ENCODE measurements at places on chromosomes 6 and 20.
A peak's percentile ranks its signal among the peaks of the same experiment; 100 is the strongest.

DNA sequence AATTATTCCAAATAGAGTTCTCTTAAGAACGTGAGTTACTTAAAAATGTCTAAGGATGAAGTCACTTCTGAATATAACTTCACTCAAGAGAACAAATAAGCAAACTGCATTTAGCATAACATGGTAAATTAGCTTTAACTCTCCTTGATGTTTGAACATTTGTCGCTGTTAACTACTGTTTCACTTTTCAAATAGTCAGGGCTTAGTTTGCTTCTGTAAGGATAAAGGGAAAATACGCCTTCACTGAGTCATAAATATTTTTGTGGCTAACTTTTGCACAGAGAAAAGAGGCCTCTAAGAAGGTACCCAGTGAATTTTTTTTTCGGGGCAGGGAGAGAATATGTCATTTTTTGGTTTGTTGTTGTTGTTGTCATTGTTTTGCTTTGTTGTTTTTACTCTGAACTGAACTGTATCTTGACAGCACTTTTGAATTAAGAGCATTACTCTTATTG, 8.1 kb downstream of the PTPN1 start:
- no peak for DNase-seq

DNA sequence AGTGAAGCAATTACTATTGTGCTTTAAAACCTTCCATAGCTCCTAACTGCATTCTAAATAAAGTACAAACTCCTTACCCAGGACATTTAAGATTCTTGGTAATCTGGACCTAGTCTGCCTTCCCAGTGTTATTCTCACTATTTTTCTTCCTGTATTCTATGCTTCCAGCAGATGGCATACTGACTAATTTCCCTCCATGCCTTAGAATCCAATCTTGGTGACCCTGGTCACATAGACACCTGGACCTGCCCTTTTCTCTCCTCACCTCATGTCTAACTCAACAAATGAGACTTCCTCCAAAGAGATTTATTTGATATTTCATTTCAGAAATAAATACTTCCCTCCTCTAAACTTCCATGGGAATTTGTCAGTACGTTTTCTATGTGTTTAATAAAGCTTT, 25.8 kb downstream of the ROS1 start:
- DNase-seq = no peak

DNA sequence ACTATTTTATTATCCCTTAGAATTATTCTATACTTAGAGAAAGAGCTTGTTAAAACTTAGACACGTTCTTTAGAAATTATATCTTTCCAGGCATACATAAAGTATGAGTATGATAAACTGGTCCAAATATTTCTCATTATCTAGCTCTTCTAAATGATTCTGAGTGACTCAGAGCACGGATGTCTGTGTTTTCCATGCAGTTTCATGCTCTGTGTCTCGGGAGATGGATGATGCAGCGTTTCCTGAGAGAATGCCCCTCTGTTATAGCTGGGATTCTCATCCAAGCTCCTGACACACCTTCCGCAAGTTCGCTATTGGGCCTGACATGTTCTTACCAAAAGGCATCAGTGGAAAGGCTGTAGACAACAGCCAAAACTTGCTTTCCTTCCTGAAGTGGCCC, 19.3 kb downstream of the SIRT5 start:
- DNase-seq = no peak

DNA sequence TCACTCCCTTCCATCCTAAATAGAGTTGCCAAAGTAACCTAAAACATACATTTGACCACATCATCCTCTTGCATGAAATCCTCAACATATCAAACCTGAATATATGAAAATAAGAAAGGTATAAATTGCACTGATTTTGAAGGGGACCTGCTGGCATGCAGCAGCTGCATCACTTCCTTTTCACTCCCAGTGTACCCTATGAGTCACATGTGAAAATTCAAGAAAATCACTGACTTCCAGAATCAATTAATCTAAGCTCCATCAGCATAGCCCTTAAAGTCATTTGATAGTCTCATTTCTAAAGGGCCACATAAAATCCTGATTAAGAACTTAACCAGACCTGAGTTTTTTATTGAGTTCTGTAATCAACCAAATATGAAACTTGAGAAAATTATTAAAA, 24.3 kb downstream of the SNX14 start:
- DNase-seq = no peak

DNA sequence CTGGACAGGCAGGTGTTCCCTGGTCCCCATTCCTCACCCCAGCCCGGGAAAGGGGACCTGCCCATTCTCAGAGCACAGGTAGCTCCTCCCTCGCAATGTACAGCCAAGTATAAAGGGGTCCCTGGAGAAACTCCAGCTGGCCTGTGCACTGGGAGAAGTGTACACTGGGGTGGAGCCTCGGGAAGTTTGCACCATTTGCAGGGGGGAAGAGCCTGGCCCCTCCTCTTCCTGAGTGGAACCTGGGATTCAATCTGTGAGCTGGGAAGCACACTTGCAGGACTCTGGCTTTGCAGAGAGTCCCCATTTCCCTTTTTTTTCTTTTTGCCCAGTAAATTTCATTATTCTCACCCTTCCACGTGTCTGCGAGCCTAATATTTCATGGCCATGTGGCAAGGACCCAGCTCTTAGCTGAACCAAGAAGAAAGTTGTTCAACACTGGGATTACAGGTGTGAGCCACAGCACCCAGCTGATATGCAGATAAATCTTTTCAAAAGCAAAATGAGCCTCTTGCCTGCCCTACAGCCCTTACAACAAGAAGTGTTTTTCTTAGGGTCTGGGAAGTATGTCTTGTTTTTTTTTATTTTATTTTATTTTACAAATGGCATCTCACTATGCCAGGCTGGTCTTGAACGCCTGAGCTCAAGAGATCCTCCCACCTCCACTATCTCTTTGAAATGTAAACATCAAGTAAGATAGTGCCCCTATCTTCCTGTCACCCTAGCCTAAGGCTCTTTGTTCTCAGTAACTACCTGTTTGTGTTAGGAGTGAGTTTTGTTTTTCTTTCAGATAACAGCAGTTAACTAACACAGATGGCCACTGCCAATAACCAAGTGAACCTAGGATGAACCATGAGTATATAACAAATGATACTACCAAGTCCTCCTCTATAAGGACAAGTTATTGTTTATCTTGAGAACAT, 9.3 kb upstream of the RNGTT start:
- no peak for DNase-seq

DNA sequence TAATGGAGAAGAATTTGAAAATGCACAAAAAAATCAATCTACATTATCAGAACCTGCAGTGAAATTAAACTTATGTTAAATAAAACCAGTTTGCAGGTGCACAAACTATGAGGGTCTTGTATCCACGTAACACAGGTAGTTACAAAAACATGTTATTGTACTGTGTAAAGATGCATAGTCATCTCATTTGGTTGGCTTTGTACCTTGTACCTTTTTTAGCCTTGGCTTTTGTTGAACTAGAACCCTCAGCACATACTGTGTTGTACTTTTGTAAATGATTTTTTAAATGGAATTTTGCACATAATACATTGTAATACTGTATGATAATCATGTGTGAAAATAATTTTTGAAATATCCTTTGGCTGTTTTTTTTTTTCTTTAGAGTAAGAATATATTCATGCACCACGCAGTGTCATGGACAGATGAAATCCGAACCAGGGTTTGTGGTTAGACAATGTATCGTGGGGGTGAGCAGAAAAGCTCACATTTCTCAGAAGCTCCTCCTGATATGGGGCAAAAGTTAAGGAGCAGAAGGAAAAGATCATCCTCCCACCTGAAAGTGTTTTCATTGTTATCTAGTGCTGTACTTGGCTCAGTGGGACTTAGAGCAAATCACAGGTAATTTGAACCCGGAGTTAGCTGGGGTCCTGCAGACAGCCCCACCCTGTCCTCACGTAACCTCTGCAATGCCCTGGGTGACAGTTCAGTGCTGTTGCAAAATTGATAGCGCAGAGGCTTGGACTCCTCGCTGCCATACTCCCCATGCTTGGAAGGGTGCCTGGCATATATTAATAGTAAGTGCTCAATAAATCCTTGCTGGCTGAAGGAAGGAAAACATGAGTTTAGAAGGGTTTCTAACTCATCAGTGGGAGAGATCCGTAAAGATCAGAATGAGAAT, 14.8 kb upstream of the NAA20 start:
- no peak for DNase-seq

GRCh38 chr20:47921408-47921807, 136.1 kb upstream of the SULF2 start:
- DNase-seq = no peak

- DNase-seq = no peak
Measured at GRCh38 chr6:134934793-134935485, 15.0 kb downstream of the ALDH8A1 start.

DNA sequence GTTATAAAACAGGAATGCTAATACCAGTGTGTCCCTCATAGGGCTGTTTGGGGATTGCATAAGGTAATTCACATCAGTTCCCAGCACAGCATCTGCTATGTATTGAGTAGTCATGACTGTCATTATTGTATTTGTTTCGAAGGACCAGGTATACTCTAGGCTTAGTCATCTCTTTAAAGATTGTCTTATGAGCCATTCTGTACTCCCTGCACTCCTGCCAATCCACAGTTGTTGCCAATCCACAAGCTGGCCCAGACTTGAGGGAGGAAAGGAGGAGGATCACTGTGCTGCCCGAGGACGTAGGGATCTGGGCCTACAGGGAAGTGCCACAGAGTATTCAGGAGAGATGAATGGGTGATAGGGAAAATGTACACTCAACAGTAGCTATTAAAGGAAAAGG, 113.0 kb upstream of the TIAM2 start:
- no peak for DNase-seq

- DNase-seq = no peak
Measured at GRCh38 chr6:84758486-84758885, 5.9 kb downstream of the TBX18 start.

- DNase-seq = peak; percentile 14
Measured at GRCh38 chr6:152863618-152864326, 113.2 kb downstream of the VIP start.

All from stimulated activated CD4-positive, alpha-beta T cell treated with anti-CD3 and anti-CD28 coated beads, Interleukin-15, amount 100 ng/mL, for 48 hours (primary cell).